ENCODE measurements at places on chromosomes 5 and 9. TPM values are rescaled to one million over a fixed set of nuclear protein-coding genes. Genes with fewer than 3 reads are reported as not detected.

GRCh38 chr5:181187500-181188213 is 17.3 kb downstream of the TRIM7 start:
- peak; percentile 67 for DNase-seq

The SLC34A3 gene
- not detected for total RNA-seq

The CCDC180 gene
- 13.7 TPM for total RNA-seq

DNA sequence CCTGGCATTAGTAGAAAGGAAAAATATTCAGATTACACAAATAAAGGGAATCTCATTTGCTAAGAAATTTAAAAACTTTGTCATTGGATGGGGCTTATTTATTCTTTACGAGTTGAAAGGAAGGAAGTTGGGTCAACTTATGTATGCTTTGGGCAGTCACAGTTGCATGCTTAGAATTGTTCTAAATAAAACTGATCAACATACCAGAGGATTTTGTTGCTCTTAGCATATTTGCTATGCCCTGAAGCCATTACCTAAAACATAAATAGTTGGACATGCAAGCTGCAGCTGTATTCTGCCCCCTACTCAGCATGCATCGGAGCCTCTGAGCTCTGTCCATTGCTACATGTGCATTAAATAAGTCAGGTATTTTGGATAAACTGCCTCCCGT is 172.7 kb upstream of the MEF2C start:
- DNase-seq: no peak

GRCh38 chr5:151483647-151484046 is 36.2 kb downstream of the SLC36A1 start:
- no peak for DNase-seq

GRCh38 chr9:109378316-109378715 is 57.5 kb upstream of the EPB41L4B start:
- DNase-seq: no peak

- no peak for DNase-seq
Measured at GRCh38 chr9:127540664-127541041, 71.4 kb upstream of the STXBP1 start.

DNA sequence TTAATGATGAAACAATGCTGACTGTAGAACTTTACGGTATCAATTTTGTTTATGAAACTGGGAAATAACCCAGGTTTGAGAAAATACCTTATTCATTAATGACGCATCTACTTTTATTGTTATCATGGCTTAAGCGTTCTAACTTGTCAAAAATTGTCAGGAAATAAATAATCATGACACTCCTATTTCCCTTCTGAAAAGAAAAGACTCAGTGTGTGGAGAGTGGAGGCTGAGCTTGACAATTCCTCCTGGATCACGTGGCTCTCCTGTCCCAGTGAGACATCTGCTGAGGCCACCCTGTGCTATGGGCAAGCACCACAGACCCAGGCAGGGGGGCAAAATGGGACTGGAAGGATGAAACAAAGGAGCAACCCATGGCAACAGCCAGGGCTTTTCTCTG is 466.4 kb downstream of the ZNF608 start:
- no peak for DNase-seq

- no peak for DNase-seq
Measured at GRCh38 chr9:109969573-109970237, 189.7 kb downstream of the PALM2AKAP2 start.

The GTF2H2C gene
- total RNA-seq: 18.3 TPM

- DNase-seq: no peak
Measured at GRCh38 chr9:133653638-133654037, 17.5 kb downstream of the DBH start.

DNA sequence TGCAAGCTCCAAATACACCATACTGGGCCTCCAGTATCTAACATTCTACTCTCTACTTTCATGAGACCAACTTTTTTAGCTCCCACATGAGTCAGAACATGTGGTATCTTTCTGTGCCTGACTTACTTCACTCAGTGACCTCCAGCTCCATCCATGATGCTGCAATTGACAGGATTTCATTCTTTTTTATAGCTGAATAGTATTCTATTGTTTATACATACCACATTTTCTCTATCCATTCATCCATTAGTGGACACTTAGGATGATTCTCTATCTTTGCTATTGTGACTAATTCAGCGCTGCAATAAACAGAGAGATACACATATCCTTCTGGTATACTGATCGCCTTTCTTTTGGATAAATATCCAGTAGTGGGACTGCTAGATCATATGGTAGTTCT is 68.5 kb downstream of the EPB41L4A start:
- DNase-seq: no peak

- no peak for DNase-seq
Measured at GRCh38 chr9:76891874-76892273, 14.0 kb downstream of the PRUNE2 start.

DNA sequence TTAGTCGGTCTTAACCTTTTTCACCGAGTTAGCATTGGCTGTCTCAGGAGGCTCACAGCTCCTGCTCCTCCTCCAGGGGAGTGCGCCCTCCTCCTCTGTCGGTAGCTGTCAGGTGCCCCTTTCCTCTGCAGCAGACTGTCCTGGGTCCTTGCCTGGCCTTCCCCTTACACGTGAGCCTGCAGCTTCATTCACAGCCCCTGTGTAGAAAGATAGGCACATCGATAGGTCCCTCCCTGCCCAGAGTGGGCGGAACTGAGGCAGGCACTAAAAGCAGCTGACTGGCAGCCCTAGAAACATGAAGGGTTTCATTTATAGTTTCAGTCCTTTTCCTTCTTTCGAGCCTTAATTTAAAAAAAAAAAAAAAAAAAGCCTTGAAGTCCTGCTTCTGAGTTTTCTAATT is 17.2 kb downstream of the TENT4A start:
- DNase-seq: no peak

The FAM120A gene
- total RNA-seq: 73.3 TPM

DNA sequence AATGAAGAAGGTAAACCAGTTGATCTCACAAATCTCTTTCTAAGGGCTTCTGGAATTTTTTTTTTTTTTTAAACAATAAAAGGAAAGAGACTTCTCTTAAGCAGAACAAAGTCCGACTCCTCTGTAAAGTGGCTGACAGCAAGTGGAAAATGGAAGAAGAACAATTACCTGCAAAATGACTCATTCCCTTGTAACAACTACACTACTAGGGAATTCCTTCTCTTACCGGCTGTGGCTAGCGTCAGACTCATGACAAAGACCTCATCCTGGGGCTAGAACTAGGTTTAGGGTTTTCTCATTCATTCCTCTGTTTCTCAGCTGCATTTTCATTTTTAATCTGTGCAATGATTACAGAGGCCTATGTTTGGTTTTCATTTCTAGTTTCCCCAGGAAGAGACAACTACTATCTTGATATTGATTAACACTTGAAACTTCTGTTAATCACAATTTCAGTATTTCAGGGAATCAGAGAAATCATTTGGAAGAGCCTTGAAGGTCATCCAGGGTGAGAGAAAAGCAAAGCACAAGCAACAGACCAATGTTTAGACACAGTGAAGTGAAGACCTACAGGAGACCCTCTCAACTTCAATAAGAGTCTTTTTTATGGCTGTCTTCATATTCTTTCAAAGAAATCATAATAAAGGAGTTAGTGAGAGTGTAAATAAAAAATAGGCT is 437.9 kb downstream of the RAB3C start:
- DNase-seq: no peak

The GALNT10 gene
- total RNA-seq: 41.2 TPM

DNA sequence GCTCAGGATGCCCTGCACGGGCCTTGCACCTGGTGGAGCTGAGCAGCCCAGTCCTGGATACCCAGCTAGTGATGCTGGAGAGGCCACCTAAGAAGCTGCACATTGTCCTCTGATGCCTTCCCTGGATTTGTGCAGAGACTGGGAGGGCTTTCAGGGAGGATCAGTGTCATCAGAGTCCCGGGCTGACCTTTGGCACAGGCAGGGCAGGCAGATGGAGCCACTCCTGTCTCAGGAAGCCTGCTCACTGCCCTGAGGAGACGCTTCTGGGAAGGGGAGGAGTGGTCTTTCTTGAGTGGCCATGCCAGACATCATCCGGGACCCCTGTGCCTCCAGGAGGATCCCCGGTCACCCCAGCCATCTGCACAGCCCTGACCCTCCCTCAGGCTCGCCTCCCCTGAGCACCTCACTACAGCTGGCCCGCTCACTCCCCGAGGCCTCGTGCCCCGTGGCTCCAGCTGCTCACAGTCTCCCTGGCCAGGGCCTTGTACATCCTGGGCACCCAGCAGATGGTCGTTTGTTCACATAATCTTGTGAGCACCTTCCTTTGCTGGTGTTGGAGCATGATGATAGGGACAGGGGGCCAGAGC is 47.2 kb upstream of the FCN2 start:
- DNase-seq: no peak

The KIF20A gene
- 2.1 TPM for total RNA-seq

DNA sequence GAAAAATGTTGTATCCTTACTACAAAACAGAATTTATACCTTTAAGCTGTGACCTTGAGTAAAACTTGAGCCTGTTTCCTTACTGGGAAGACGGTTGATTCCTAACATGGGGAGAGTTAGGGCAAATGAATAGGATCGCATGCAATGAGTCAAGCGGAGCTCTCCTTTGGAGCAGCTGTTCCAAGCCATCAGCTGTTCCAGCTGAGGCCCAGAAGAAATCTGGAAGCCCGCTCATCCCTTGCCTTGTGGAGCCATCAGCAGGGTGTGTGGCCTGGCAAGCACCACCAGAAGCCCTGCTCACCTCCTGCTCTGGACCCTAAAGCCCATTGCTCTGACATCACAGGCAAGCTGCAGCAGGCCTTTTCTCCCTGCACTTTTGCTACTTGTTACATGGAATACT is 8.0 kb downstream of the KIAA1191 start:
- DNase-seq: no peak

The RNF224 gene
- total RNA-seq: not detected

- no peak for DNase-seq
Measured at GRCh38 chr5:142301540-142301939, 23.3 kb downstream of the SPRY4 start.

DNA sequence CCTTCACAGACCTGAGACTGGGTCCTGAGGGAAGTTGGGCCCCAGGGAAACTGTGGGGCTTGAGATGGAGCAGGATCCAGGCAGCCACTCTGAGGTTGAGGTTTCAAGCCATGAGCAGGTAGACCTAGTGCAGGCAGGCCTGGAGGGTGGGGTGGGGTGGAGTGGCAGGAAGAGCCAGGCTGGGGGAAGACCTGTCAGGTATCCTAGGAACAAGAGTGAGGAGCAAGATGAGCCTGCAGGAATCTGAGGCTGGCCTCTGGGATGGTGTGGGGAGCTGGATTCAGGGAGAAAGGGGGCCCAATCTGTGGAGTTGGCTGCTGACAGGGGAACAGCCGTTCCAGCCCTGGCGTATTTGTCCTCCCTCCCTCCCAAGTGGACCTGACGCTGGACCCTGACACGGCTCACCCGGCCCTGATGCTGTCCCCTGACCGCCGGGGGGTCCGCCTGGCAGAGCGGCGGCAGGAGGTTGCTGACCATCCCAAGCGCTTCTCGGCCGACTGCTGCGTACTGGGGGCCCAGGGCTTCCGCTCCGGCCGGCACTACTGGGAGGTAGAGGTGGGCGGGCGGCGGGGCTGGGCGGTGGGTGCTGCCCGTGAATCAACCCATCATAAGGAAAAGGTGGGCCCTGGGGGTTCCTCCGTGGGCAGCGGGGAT is 9.8 kb downstream of the RACK1 start:
- DNase-seq: no peak

The RUSC2 gene
- 39.3 TPM for total RNA-seq
